ENCODE measurements at places on chromosomes 2 and 18.

DNA sequence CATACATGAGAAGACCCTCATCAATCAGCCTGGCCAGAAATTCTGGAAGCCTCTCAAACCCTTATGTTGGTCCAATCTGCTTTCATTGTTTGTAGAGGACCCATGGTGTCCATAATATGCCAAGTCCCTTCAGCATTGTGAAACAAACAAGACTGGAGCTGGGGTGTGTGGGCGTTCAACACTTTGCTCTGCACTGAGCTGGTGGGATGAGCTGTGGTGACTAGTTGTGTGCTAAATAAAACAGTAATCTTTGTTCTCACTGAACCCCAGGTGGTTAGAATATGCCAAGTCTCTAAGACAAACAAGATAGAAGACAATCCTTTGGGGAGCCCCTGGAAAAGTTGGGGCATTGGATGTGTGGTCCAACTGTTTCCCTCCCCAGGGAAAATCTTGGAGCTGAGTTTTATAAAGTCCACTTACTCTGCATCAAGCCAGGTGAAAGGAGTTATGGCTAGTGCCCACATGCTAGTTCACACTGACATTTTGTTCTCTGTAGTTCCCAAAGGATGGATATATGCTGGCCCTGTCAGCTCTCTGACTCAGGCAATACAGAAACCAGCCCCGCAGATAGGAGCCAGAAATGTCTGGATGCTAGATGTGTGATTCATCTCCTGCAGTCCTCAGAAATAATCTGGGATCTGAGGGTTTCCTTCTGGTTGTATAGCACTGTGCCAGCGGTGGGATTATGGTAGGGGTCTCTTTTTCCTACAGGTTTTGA, 260.2 kb downstream of the TMX3 start:
- H3K4me3 ChIP-seq, result no peak overlapping the region
- DNase-seq, result no peak
- H3K4me1 ChIP-seq, result no peaks in the 10 kb centered on the region
- no peaks in the 10 kb centered on the region for H3K27me3 ChIP-seq

DNA sequence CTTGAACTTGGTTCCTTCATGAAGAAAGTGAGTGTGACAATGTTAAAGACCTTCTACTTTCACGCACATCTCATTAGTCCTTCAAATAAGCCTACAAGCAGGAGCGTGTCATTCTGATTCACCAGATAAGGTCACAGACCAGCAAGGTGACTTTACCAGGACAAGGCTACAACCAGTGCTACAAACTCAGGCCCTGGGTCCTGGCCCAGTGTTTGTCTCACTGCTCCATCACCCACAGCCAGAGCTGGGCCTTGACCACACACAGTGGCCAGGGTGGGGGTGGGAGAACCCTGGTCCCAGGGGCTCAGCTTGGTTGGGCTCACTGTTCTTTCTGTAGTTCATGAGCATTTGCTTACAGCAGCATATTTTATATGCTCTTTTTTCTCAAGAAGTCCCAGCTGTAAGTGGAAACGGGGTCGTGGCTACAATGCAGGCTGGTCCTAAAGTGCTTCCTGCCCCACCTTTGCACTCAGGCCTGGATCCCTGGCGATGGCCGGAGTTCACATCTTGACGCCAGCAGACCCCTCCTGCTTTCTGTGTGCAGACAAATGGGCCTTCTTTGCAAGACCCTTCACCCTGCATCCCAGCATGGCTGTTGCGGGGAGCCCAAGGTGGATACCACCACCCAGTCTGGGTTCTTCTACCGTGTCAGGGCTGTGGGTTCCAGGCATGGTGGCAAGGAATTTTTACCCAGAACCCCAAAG, 153.6 kb upstream of the EPAS1 start:
- no peaks in the 10 kb centered on the region for H3K36me3 ChIP-seq
- H3K4me3 ChIP-seq, result no peak overlapping the region
- peaks cover 7% of the 10 kb centered on the region for H3K4me1 ChIP-seq
- DNase-seq, result no peak
- H3K27ac ChIP-seq, result no peak overlapping the region

GRCh38 chr2:65300134-65300760, 72.6 kb downstream of the ACTR2 start:
- H3K36me3 ChIP-seq, result no peaks in the 10 kb centered on the region
- H3K27me3 ChIP-seq, result peaks cover 7% of the 10 kb centered on the region
- H3K27ac ChIP-seq, result peak overlapping the region; percentile 96
- no peak for DNase-seq
- H3K4me1 ChIP-seq, result peaks cover 57% of the 10 kb centered on the region

GRCh38 chr2:237259201-237259600, 154.8 kb downstream of the COL6A3 start:
- peaks cover 16% of the 10 kb centered on the region for H3K27me3 ChIP-seq
- no peak overlapping the region for H3K4me3 ChIP-seq
- H3K4me1 ChIP-seq, result peaks cover 3% of the 10 kb centered on the region
- no peak for DNase-seq
- H3K27ac ChIP-seq, result no peak overlapping the region

DNA sequence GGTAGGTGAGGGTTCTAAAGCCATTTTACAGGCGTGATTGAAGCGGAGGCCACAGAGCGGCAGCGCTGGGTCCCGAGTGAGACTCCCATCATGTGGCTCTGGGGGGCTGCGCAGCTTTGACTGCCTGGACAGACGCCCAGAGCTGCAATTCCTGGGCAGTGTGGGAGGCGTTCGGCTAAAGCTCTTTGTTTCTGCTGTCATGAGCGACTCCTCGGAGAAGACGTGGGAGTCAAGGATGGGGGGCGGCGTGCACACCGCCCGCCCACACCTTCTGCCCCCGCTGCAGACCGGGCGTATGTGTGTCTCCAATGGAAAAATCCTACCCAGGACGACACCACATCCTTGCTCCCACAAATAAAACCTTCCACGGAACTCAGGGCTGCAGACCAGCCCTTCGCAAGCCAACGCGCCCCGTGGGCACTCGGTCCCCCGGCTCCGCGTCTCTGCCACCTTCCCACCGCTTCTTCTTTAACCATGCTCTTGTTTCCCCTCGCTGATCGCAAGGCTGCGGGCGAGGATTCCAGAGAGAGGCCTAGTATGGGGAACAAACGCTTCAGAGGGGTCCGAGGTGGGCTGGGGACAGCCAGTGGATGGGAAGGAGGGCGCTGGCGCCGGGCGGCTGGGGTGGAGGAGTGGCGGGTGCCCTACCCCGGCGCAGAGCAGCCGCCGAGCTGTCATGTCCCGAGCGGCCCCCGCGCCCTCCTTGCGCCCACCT, 680 bp upstream of the LBH start:
- H3K27ac ChIP-seq, result peak overlapping the region; percentile 67

DNA sequence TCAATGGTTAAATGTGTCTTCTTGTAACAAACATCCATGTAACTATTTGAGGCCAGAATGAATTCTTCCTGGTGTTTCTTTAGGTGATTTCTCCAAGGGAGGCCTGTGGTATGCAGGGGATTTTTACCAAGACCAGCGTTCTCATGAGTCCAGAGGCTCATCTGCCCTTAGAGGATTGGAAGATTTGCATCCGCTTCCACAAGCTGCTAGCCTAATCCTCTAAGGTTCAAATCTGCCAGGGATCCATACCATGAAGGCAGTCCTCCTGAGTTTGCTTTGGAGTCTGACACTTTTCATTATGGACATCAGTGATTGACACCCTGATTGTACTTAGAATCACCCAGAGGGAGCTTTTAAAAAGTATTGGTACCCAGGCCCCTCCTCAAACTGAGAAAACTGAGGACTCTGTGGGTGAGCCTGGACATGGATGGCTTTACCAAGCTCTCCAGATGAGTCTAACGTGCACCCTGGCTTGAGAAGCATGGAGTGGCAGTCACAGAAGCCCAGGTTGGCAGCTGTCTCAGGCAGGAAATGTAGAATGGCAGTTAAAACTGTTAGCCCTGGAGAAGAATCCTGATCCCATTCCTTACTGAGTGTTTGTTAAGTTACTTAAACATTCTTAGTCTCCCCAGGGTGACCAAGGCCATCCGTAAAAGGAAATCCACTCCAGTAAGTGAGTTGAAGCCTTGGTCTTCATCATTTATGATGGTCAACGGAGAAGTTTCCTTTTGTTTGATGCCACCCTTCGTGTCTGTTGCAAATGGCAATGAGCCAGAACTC, 95.3 kb upstream of the RMDN2 start:
- no peak for DNase-seq
- peaks cover 6% of the 10 kb centered on the region for H3K4me1 ChIP-seq
